ENCODE measurements at places on chromosomes 6 and 20.

- DNase-seq, result no peak
Observed at GRCh38 chr6:128311944-128312570, 208.3 kb downstream of the PTPRK start.

DNA sequence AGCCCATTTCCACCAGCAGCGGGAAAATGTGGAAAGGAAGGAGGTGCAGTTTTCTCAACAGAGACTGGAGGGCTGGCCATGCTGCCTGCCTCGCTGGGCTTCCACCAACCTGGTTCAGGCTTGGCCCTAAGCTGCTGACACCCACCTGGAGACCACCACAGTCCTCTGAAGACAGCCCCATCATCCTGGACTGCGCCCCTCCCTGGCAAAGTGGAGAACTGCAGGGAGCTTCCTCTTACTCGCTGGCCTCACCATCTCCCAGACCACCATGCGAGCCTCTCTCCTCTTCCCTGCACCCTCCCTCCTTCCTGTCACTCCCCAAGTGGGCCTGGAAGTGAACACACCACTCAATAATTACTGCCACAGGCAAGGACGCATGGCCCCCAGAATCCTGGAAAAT, 71.5 kb downstream of the PSMG4 start:
- no peak for DNase-seq

- no peak for DNase-seq
Observed at GRCh38 chr6:147903321-147903720, 394.8 kb downstream of the SAMD5 start.

DNA sequence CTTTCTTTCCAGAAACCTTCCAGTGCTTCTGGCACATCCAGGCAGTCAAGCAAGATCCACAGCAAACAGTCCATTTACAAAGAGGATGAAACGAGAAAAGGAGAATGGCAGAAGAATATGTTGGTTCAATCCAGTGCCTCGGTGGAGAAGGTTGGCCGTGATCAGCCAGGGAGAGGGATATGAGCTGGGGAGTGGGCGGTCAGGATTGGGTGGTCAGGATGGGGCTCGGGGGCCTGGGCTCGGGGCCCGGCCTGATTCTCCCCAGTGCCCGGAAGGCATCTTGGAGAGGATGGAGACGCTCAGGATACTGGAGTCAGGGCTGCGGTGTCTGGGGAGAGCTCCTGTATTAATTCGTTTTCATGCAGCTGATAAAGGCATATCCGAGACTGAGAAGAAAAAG, 61.3 kb downstream of the EFCAB8 start:
- no peak for DNase-seq

DNA sequence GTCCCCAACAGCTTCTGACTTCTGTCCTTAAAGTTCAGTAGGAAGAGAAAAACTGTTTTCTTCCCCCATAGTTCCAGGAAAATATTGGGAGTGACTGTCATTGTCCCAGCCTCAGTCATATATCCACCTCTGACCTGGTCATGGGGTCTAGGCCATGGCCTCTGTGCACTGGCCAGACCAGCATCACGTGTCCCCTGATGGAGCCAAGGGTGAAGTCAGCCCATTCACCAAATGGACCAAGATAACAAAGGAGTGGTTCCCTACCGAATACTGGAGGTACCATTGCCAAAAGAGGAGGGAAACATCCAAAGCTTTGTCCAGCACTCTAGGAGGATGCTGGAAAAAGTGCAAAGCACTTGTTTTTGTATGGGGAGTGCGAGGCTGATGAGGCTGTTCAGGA, 395.4 kb downstream of the TAF4 start:
- DNase-seq, result no peak

GRCh38 chr6:13473768-13474165, 13.6 kb downstream of the GFOD1 start:
- DNase-seq, result no peak

DNA sequence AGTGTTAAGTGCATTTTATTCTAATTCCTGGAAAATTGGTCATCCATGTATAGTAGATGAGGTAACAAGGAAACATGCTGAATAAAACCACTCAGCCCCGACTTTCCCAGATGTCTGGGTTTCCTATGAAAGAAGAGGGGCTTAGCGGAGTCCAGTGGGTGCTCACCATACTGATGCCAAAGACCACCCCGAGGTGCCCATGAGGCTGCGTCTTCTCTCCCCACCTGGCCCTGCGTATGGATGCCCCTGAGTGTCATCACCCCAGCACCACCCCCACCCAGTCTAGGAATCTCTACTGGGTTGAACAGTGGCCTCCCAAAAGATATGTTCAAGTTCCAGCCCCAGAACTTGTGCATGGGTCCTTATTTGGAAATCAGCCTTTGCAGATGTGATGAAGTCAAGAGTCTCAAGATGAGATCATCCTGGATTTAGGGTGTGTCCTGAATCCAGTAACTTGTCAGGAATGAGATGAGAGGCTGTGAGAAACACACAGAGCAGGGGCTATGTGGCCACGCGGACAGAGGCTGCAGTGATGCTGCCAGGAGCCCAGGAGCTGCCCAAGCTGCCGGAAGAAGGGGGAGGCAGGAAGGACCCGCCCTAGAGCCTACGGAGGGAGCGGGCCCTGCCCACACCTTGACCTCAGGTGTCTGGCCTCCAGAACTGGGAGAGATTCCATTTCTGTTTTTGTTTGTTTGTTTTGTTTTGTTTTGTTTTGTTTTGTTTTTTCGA, 124.6 kb upstream of the CDH4 start:
- DNase-seq, result no peak

DNA sequence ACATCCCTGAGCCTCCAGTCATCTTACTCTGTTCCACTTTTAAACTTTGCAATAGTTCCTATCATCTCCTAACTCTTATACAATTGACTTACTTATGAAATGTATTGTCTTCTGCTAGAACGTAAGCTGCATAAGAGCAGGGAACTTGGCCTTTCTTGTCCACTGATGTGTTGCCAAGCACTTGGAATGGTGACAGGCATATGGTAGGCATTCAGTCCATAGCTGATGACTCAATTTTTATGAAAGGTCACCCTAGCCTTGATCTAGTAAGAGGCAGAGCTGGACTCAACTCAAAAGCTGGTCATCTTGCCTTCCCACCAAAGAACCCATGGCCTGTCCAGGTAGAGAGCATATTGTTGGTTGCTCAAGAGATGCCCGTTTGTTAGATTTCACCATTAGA, 82.4 kb upstream of the FAM184A start:
- no peak for DNase-seq

DNA sequence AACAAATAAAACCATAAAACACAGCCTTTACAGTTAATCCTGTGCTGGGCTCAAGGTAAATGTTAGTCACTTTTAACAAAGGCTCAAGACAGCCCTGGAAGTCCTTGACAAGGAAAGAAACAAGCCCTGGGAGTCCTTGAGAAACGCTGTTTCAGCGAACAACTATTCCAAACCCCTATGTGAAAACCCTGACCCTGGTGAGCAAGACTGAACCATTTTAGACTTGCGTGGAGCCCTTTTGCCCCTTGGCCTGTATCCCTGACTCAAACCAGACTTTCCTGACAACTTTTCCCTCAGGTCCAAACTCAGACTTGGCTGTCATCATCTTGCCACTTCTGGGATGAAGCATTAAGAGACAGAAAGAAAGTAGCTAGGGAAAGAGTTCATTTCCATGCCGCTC, 180.4 kb downstream of the AIG1 start:
- no peak for DNase-seq

DNA sequence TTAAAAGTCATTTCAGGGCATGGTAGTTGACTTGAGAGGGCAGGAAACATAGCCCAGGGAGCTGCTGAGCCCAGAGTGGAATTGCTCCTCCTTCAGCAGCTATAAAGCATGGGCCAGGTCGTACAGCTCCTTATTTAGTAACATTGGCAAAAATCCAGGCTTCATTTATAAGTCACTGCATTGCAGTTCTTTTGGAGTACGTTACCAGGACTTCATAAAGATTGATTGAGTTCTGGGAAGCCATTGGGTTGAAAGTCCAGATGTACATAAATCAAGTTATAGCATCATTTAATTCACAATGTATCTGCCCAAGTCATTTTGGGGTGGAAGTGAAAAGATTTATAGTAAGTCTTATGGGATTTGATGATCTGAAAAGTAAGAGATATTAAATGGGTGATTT, 53.0 kb upstream of the ANKEF1 start:
- no peak for DNase-seq

- DNase-seq, result no peak
Observed at GRCh38 chr6:165988757-165989456, 178.7 kb downstream of the TBXT start.

DNA sequence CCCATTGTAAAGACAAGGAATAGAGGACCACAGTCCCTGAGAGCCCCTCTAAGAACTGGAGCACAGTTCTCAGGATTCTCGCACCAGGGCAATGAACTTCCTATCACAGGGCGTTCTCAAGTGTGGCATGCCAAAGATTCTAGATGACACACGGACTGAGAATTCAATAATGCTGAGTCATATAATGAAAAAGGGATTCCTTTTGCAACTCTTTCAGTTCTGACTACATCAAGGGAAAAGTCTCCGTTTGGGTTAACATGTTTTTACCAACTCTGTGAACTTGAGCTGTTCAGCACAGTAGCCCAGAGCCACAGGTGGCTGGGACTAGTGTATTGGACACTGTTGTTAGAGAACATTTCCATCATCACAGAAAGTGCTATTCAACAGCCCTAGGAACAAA, 3.4 kb downstream of the MED20 start:
- DNase-seq, result no peak

- DNase-seq, result no peak
Observed at GRCh38 chr6:85406641-85407075, 43.2 kb upstream of the NT5E start.

DNA sequence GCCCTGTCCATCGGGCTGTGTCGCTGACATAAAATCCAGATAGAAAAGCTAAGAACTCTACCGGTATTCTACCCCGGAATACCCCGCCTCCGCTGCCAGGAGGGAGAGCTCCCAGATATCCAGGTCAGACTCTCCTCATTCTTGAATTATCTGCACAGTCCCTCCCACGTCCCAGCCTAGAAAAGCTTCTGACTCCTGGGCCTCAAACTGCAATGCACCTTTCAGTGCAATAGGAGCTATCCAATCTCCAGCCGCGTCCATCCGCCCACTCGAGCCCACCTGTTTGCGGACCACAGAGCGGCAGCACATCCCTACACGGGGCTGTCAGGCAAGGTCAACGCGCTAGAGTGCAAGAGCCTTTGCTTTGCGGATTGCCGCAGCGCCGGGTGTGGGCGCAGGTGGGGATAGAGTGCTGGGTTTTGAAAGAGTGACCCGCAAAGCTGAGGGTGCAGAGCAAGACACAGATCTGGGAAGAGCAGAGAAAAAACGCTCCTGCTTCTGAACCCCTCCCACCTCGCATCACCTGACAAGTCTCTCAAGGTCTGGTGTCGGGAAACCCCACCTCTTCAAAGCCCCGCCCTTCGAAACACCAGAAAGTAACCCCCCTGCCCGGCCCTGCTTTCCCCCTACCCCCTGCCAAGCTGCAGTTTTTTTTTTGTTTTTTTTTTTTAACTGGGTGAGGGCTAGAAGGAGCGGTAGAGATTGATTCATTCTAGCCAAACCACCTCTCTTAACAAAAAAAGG, 1.3 kb downstream of the TAPBP start:
- DNase-seq, result peak; percentile 93
